ENCODE measurements at places on chromosomes 2 and 18.

- no peak for DNase-seq
Observed at GRCh38 chr2:167890739-167891138, 356.7 kb downstream of the STK39 start.

GRCh38 chr2:715038-715437, 37.8 kb upstream of the TMEM18 start:
- DNase-seq: no peak

- DNase-seq: no peak
Observed at GRCh38 chr2:238894226-238894949, 46.5 kb downstream of the TWIST2 start.

DNA sequence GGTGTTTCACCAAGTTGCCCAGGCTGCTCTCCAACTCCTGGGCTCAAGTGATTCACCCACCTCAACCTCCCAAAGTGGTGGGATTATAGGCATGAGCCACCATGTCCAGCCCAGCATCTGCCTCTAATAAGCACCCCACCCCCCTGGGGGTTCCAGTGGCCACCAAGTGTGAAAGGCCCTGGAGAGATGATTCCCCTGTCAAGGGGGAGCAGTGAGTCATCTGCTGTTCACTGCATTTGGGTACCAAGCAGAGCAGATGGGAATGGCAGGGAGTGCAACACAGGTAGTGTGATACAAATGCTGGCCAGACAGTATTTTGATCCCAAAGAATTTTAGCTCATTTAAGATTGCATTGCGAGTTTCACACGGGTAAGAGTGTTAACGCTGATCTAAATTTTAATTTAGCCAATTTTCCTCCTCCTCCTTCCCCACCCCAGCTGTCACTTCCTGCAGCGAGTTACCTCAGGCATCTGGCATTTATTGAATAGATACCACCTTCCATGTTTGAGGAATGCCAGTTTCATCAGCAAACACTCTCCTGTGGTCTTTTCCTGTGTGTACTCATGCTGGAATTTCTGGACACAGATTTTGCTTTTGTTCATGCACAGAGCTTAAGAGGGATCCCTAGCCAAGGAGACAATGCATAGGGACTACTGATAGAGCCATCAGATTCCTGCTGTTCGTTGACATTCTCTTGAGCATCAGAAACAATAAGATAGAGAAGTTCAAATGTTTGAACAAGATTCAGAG, 32.4 kb upstream of the NCK2 start:
- DNase-seq: no peak

DNA sequence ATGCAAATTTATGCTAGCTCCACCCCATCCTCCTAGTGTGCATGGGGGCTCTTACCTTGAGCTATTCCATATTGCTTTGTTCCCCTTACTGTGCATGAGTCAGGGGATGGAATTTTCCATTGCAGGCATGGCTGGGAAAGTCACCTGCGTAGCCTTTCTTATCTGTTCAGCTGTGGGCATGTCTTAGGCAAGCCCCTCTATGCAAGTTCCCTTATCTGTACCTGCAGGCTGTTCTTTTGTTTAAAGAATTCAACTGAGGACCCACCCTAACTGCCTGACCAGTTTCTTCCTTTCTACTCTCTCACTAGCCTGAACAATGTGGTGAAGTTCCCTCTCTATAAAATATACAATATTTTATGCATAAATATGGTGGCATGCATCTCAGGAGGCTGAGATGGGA, 54.2 kb upstream of the CDCA7 start:
- no peak for DNase-seq

DNA sequence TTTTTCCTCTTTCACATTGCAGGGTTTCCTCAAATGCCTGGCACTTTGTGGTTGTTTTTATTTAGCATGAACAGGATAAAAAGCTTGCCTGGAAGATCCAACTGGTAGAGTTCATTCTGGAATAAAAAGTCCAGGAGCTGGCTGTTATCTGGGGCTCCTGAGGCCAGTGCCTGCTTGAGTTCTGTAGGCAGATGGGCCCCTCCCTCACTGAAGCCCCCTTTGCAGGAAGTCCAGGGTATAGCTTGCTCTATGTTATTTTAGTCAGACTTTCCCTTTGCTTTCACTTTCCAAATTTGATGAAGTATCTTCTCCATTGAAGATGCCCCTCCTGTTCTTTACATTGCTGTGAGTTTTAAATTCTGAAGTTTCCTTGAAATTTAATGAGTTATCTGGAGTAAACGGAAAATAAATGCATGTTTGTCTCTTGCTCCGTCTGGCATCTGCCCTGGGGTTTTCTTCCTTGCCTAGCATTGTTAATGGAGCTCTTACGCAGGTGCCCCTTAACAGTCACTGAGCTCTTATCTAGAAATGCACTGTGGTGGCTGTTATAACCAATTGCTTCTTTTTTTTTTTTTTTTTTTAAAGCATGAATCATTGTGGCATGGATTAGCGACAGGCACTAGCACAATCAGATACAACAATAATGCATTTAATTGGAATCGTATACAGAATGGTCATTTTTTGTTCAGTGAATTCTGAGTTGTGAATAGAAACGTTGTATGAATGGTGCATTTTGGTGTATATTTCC, 27.0 kb upstream of the LPIN1 start:
- peak; percentile 86 for DNase-seq

- no peak for DNase-seq
Observed at GRCh38 chr2:219968685-219969345, 341.4 kb downstream of the SLC4A3 start.

- DNase-seq: no peak
Observed at GRCh38 chr18:23403310-23403709, 49.8 kb upstream of the RIOK3 start.

DNA sequence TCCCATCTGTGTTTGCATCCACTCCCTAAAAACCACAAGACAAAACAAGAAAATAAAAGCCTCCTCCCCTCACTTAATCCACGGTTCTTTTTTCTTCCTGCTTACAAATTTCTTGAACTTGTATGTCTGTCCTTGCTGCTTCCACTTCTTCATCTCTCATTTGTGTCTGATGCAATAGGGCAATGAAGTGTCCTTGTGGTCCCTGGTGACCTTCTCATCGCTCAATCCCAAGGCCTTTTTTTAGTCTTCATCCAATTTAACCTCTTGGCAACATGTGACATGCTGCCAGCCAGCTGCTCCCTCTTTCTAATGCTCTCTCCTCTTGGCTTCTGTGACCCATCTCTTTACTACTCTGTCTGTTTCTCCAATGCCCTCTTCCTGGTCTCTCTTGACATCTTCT, 87.6 kb downstream of the SEMA4F start:
- DNase-seq: no peak

- no peak for DNase-seq
Observed at GRCh38 chr18:44802508-44802907, 121.8 kb downstream of the SETBP1 start.

DNA sequence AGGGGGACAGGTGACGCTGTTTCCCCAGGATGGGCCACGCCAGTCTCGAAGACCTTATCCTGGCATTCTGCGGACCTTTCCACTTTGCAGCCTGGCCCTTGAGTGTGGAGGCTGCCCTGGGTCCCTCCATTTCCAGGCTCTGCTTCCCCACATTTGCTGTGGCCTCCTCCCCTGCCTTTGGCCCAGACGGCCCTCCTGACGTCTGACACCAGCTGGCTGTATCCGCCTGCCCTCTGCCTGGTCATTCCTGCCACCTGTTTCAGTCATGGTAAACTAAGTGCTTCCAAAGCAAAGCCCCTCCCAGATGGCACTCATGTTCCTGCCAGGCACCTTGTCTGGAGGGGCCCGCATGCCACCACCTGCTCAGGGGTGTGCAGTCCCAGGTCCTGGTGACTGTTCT, 95.1 kb downstream of the ASB1 start:
- no peak for DNase-seq

DNA sequence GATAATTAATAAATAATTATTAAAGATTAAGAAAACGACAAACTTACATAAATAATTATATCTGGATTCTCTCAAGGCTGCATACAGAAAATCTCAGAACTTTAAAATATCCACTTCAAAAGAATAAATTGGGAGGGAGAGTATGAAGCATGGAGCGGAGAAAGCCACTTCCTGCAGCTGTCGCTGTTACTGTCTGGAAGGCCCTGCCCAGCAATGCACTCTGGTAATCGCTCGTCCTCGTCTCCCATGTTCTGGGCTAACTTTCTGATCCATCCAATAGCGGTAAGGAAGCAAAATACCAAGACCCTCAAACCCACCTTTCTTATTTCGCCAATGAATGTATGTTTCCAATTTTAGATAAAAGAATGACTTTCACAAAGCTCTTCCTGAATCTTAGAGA, 26.7 kb downstream of the CYRIA start:
- no peak for DNase-seq

GRCh38 chr2:201517094-201517493, 65.6 kb downstream of the STRADB start:
- no peak for DNase-seq

All from SK-N-SH (cell line).